Left kidney (tissue), 8 donors: ENCODE measurements at places on chromosomes 7 and 10. TPM values are rescaled to one million over a fixed set of nuclear protein-coding genes. Genes with fewer than 3 reads are reported as not detected.
A peak's percentile ranks its signal among the peaks of the same experiment; 100 is the strongest.

Gene KCNH2
- 13.1 TPM for polyA plus RNA-seq

Gene CLCN1
- polyA plus RNA-seq, result 0.35 TPM

Gene HKDC1
- 15.3 TPM for polyA plus RNA-seq

Gene CPA2
- polyA plus RNA-seq, result 0.60 TPM

Gene PTPN20
- 7.3 TPM for polyA plus RNA-seq

Gene SORCS3
- polyA plus RNA-seq, result 4.2 TPM

Gene GIMAP6
- 13.8 TPM for polyA plus RNA-seq

Gene CXCL12
- 417 TPM for polyA plus RNA-seq

Gene UCMA
- not detected for polyA plus RNA-seq

Gene FEZF1
- not detected for polyA plus RNA-seq

Gene ACTL6B
- not detected for polyA plus RNA-seq

Gene ABCC2
- polyA plus RNA-seq, result 15.2 TPM

Gene TRIM73
- 7.6 TPM for polyA plus RNA-seq

Gene LRIT1
- polyA plus RNA-seq, result not detected

Gene CDHR1
- 1.0 TPM for polyA plus RNA-seq

Gene NKX1-2
- polyA plus RNA-seq, result not detected

Gene HOXA10
- polyA plus RNA-seq, result 137 TPM

DNA sequence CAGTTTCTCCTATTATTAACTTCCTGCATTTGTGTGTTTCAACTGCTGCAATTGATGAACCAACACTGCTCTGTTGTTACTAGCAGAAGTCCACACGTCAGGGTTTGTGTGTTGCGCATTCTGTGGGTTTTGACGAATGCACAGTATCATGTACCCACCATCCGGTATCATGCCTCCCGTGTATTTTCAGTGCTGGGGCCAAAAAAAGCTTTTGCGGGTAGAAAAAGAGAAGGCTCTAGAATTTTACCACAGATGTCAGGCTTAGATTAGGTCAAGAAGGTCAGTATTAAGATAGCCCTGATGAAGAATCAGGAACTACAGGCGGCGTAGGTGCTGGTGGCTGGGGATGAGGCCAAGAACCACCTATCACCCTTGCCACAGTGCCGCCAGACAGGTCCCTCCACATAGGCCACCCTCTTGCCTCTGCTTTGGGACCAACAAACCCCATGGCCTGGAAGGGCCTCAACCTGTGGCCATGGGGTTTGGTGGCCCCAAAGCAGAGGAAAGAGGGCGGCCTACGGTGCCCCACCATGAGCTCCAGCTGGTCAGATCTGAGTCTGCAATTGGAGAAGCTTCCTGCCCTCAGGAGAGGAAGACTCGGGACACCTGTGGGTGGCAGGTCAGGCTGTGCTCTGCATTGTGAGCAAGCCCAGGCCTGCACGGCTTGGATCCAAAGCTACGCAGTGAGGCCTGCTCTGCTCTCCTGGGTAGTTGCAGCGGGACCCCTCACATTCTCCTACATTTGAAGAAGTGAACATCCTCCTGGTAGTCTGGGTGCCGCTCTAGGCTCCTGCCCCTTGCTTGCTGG lies 71.9 kb downstream of the MKI67 start:
- DNase-seq, result no peak

- DNase-seq, result no peak
Observed at GRCh38 chr7:94043299-94043698, 39.1 kb upstream of the BET1 start.

DNA sequence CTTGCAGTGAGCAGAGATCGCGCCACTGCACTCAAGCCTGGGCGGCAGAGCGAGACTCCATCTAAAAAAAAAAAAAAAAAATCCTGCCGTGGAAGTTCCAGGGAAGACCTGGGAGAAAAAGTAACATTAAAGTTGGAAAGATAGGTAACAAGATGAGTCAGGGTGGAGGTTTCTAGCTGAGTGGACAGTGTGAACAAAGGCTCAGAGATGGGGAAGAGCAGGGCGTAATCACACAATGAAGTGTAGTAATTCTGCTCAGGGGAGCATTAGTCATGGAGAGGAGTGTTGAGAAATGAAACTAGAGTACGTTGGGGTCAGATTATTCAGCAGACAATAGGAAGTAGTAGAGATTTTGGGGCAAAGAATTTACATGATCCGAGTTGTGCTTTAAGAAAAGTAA lies 21.6 kb upstream of the WASL start:
- DNase-seq, result no peak

DNA sequence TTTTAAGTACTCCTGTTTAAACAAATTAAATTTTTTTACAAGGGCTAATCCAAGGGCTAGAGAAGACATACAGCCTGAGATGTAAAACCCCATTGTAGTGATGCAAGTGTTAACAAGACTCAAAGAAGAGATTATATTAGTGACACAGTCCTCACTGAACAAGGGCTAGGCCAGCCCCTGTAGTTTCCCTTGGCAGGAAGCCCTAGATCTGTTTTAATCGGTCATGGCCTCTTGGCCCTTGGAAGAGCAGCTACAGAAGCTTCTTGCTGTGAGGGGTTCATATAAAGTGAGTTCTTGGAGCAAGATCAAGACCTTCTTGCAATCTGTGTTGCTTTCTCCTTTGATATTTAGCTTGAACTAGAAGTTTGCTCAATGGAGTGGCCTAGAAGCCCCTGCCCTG lies 1339.4 kb downstream of the XPNPEP1 start:
- DNase-seq, result no peak

- no peak for DNase-seq
Observed at GRCh38 chr7:73308074-73308664, 457 bp downstream of the NSUN5 start.

DNA sequence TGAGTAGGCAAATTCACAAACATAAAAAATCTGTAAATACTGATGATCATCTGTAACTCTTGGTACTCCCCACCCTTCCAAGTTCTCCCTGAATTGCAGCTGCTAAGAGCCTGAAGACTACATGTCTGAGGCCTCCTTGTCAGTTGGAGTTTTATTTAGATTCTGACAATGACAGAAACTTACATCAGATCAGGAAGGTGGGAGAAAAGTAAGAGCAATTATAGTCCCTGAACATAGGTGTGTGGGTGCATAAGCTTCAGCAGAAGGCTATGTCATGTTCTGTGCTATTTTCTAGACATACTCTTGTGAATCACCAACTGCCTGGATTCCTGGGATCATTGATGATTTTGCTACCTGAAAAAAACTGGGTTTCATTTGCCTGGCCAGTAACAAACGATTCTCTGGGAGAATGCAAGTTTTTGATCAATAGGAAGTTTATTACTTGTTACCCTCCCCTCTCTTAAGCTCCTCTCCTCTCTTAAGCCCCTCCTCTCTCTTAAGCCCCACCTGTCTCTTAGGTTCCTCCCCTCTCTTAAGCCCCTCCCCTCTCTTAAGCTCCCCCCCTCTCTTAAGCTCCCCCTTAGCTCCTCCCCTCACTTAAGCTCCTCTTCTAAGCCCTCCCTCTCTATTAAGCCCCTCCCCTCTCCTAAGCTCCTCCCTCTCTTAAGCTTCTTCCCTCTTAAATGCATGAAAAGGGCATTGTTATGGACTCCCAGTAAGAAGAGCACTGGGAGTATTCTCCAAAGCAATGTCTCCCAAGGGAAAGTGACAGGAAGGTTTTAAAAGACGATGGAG lies 1183.4 kb upstream of the AUTS2 start:
- no peak for DNase-seq

- no peak for DNase-seq
Observed at GRCh38 chr10:129743738-129744133, 220.3 kb downstream of the EBF3 start.

DNA sequence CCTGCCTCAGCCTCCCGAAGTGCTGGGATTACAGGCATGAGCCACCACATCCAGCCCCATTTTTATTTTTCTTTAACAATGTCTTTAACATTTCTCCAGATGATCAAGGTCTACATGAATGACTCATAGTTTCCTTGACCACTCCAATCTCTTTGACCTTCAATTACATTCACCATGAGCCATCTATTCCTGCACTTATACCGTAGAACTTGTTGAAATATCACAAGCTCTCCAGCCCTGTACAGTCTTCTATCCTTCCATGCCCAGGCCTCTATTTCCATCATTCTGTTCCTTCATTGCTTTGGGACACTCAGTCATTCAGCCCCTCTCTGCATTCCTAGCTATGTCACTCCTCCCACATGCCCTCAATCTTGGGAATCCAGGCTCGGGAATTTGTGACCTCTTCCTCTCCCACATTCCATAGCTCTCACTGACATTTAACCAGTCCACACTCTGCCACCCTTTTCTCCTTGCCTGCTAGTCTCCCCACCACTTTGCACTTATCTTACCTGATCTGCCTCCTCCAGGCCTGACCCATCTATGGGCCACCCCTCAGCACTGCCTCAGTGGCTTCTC lies 151.8 kb upstream of the STK17A start:
- no peak for DNase-seq

GRCh38 chr10:47028466-47028865 lies 117.2 kb downstream of the PTPN20 start:
- DNase-seq, result no peak

DNA sequence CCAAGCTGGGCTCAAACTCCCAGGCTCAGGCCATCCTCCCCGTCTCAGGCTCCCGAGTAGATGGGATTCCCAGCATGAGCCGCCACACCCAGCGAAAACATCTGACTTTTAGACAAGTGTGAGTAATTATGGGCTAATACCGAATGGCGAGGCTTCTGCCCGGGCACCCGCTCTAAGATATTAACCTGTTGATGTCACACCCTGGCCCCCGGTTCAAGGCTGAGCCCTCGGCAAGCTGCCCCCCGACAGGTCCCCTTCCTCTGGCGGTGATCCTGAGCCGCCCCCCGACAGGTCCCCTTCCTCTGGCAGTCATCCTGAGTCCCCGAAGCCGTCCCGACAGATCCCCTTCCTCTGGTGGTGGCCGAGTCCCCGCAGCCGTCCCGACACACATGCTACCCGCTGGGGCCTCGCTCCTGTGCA lies 5.2 kb downstream of the PSMG3 start:
- DNase-seq, result no peak

GRCh38 chr10:17394854-17395253 lies 59.5 kb downstream of the ST8SIA6 start:
- no peak for DNase-seq

DNA sequence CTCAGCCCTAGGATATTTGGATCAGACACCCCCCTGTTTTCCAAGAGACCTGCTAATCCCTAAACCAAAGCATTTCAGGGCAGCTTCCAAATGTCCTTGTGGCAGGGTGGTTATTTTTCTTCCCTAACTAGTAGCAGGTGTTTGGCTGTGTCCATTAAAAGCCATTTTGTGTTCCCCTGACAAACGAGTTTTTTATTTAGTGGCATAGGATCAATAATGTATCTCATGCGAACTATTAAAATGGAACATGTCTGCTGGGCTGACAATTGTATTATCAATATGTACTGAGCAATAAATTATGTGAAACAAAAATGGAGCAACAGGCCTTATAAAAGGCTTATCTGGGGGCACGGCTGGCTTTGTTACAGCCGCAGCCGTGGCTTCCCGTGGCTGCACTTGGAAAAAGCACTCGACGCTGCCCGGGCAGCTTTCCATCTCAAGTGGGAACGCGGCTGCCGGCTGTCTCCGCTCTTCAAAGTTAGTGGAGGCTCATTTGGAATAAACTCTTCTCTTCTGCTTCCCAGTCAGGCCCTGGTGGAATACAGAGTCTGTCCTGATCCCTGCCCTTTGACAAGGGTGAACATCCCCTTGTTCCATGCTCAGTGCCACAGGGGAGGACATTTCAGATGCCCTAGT lies 554.3 kb downstream of the TYW1 start:
- no peak for DNase-seq

DNA sequence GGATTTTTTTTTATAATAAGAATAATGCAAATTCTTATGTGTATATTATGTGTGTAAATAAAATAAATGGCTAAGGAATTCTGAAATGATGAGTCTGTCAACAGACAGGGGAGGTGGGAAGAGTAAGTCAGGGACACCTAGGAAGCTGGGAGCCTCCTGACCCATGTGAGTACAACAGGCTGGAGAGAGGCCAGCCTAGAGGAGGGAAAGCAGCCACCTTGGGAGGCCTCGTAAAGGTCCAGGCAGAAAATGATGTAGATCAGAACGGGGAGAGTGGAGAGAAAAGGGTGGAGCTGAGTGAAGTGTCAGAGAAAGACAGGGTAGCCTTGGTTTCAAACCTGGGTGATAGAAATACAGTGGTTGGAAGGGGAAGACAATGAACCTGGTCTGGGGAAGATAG lies 6.9 kb downstream of the NRAP start:
- no peak for DNase-seq

- DNase-seq, result no peak
Observed at GRCh38 chr7:4633012-4633411, 49.1 kb upstream of the FOXK1 start.

DNA sequence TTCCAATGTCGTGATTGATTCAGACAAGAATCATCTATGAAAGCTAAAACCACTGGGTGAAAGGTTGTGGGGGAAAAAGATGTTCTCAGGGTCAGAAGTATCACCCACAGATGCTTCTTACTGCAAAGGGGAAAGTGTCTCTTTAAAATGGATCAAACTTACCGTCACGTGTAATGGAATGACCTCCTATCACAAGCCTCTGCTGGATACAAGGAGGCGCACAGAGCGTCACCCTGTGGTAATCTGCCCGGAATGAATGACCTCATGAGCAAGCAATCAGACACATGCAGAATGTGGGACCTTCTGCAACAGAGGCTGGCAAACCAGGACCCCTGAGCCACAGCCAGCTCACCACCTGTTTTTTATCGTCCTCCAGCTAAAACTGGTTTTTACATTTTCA lies 33.0 kb downstream of the WIPF3 start:
- DNase-seq, result no peak

DNA sequence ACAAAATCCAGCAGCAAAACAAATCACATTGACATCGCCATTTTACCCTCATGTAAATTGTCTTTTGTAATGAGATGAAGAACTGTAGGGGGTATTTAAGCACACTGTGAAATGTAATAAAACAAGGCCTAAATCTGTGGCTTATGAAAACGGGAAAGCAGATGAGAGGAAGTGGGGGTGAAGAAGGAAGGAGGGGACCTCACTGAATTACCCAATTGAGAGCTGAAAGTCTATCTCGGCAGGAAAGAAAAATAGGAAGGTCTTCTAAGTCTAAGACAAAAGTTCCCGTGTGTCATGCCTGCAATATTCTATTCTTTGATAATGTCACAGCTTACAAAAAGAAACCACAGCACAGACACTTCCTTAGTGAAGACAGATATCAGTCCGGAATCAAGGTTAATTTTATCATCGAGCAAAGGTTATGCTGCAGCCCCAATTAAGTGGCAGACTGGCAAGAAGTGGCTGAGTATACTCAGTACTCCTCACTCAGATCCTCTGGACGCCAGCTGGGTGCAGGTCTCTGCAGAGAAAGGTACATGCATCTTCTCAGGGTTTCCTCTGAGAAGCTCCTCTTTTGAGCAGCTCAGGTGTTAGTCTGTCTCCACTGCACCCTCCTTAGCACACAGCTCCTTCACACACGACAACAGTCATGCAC lies 239.7 kb downstream of the FANK1 start:
- no peak for DNase-seq

GRCh38 chr10:89566095-89566950 lies 30.9 kb upstream of the SLC16A12 start:
- DNase-seq, result no peak

- no peak for DNase-seq
Observed at GRCh38 chr10:45433716-45434469, 59.9 kb downstream of the ALOX5 start.

- DNase-seq, result peak; percentile 87
Observed at GRCh38 chr7:2519119-2519930, at the start of gene LFNG. Gene LFNG, plus strand, starts transcription at chr7:2519774. Its CDS starts 88 bp downstream, at chr7:2519862.

- no peak for DNase-seq
Observed at GRCh38 chr10:13095094-13095493, 4.9 kb upstream of the OPTN start.
